ENCODE measurements at places on chromosomes 3 and 15. TPM values are rescaled to one million over a fixed set of nuclear protein-coding genes. Genes with fewer than 3 reads are reported as not detected.
A peak's percentile ranks its signal among the peaks of the same experiment; 100 is the strongest.

DNA sequence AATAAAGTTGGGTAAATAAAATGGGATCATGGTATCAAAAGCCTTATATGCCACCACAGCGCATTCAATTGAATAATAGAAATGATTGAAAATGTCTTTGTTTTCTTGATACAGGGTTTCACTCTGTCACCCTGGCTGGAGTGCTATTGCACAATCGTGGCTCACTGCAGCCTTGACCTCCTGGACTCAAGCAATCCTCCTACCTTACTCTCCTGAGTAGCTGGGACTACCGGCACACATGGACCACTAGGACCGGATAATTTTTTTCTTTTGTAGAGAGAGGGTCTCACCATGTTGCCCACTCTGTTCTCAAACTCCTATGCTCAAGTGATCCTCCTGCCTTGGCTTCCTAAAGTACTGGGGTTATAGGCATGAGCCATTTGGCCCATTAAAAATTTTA is 33.8 kb upstream of the BBX start:
- no peaks in the 10 kb centered on the region for H3K4me1 ChIP-seq
- no peaks in the 10 kb centered on the region for H3K36me3 ChIP-seq
- no peak overlapping the region for H3K27ac ChIP-seq
- H3K27me3 ChIP-seq: no peaks in the 10 kb centered on the region

- H3K4me3 ChIP-seq: no peak overlapping the region
- no peaks in the 10 kb centered on the region for H3K4me1 ChIP-seq
- no peak overlapping the region for H3K27ac ChIP-seq
These were observed 6.8 kb downstream of the ARHGAP31 start for GRCh38 chr3:119300991-119301391.

GRCh38 chr15:71468715-71469114 is 341.6 kb upstream of the NR2E3 start:
- no peak overlapping the region for H3K27ac ChIP-seq
- no peaks in the 10 kb centered on the region for H3K36me3 ChIP-seq
- H3K4me1 ChIP-seq: peaks cover 9% of the 10 kb centered on the region
- no peak for DNase-seq
- H3K4me3 ChIP-seq: no peak overlapping the region

- H3K27ac ChIP-seq: no peak overlapping the region
- no peaks in the 10 kb centered on the region for H3K36me3 ChIP-seq
- no peaks in the 10 kb centered on the region for H3K27me3 ChIP-seq
These were observed 59.7 kb downstream of the RORA start for GRCh38 chr15:61169275-61169903.

GRCh38 chr15:77865701-77866100 is 211.8 kb downstream of the TBC1D2B start:
- H3K27ac ChIP-seq: no peak overlapping the region
- H3K4me1 ChIP-seq: no peaks in the 10 kb centered on the region
- no peaks in the 10 kb centered on the region for H3K36me3 ChIP-seq

GRCh38 chr3:66256806-66257205 is 36.0 kb downstream of the SLC25A26 start:
- H3K36me3 ChIP-seq: no peaks in the 10 kb centered on the region
- DNase-seq: no peak
- no peak overlapping the region for H3K4me3 ChIP-seq
- H3K4me1 ChIP-seq: no peaks in the 10 kb centered on the region
- H3K27ac ChIP-seq: no peak overlapping the region
- H3K27me3 ChIP-seq: no peaks in the 10 kb centered on the region

GRCh38 chr3:124676236-124676635 is 54.0 kb upstream of the UMPS start:
- H3K4me3 ChIP-seq: no peak overlapping the region

GRCh38 chr3:173225351-173225750 is 84.3 kb upstream of the SPATA16 start:
- H3K36me3 ChIP-seq: no peaks in the 10 kb centered on the region
- no peak overlapping the region for H3K27ac ChIP-seq
- DNase-seq: no peak
- no peak overlapping the region for H3K4me3 ChIP-seq

DNA sequence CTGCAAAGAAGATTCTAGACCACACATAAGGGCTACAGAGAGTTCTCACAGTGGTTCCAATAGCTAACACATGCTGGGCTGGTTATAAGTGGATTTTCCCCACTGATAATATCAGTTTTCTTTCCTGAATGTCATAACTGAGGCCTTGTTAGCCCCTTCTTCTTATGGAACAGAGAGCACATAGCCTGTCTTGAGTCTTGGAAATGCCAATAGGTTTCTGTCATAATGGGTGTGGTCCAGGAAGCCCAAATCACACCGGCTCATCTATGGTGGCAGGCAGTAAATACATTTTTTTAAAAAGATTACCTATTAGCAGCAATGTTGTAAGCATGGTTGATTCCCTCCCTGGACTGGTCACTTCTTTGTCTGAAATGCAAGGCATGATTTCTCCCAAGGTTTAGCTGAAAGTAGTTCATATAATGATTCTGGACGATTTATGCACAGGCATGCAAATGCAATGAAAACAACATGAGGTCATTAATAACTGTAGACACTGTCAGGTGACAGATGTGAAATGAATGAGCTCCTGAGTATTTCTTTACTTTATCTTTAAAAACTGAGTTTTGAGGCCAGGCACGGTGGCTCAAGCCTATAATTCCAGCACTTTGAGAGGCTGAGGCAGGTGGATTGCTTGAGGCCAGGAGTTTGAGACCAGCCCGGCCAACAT is 67.2 kb upstream of the ATP2C1 start:
- DNase-seq: no peak
- H3K27ac ChIP-seq: no peak overlapping the region
- H3K4me3 ChIP-seq: no peak overlapping the region

DNA sequence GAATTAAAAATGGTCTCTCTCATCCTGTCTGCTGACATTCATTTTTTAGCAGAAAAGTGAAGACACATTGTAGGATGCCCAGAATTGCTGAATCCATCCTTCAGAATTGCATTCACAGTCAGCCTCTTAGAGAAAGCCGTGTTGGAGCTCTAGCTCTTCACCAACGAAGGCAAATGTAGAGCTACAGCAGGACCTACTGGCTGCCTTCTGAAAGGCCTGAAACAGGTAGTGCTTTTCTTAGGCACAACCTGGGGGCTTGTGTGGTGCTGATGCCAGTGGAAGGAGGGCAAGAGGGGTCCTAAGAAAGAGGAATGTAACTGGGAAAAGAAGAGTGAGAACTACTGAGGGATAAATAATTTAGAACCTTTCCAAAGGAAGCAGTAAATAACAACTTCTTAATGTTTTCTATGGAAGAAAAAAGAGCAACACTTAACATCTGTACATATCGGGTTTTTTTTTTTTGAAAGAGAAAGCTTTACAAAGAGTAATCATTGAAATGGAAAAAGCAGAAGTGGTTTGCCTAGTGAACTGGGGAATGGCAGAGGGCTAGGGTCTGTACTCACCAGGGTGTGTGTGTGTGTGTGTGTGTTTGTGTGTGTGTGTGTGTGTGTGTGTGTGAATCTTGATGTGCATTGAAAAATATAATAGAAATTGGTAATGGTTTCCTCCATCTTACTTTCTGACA is 297.8 kb downstream of the SATB1 start:
- no peaks in the 10 kb centered on the region for H3K27me3 ChIP-seq
- H3K4me3 ChIP-seq: no peak overlapping the region
- H3K4me1 ChIP-seq: no peaks in the 10 kb centered on the region
- no peak overlapping the region for H3K27ac ChIP-seq
- no peak for DNase-seq

DNA sequence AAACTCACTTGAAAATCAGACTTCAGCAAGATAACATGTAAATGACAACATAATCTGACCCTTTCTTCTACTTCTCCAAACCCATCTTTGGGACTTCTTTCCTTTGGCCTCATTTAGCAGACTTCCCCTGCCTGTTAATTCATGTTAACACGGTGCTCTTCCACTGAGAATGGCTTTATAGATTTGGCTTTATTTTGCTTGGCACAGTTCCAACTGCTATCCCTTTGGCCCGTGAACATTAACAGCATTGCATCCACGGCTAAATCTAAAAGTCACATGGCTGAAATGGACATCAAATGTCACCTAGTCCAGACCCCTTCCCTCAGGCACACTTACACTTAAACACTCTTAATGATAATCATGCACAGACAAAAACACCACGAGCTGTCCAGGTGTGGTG is 3.8 kb downstream of the ZMAT3 start:
- no peak for DNase-seq
- H3K4me3 ChIP-seq: no peak overlapping the region
- H3K27me3 ChIP-seq: no peaks in the 10 kb centered on the region
- H3K36me3 ChIP-seq: no peaks in the 10 kb centered on the region

- no peak for DNase-seq
- no peak overlapping the region for H3K27ac ChIP-seq
- H3K4me3 ChIP-seq: no peak overlapping the region
- no peaks in the 10 kb centered on the region for H3K27me3 ChIP-seq
These were observed 123.3 kb downstream of the ALCAM start for GRCh38 chr3:105490045-105490444.

- DNase-seq: no peak
- no peak overlapping the region for H3K4me3 ChIP-seq
These were observed 25.6 kb downstream of the KNG1 start for GRCh38 chr3:186742618-186743380.

GRCh38 chr3:117537949-117538348 is 828.4 kb downstream of the TUSC7 start:
- H3K27me3 ChIP-seq: no peaks in the 10 kb centered on the region
- H3K36me3 ChIP-seq: no peaks in the 10 kb centered on the region
- H3K4me1 ChIP-seq: no peaks in the 10 kb centered on the region
- DNase-seq: no peak

DNA sequence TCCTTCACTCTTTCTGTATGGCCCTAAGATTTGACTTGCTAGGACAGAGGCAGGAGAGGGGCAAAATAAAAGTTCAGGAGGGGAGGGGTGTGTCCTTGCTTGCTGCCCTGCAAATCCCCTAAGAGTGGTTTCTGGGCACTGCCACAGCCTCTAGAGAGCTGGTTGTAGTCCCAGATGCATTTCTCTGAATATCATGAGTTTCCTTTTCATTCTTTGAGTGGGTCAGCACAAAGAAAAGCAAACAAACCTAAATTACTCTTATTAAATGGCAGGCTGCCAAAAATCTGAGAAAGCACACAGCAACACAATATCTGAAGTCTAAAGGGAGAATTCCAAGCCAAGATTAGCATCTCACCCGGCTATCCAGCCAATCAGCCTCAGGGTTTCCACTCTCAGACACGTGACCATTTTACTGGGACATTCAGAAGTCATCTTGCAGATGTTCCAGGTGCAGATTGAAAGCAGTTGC is 919.3 kb downstream of the TUSC7 start:
- no peaks in the 10 kb centered on the region for H3K4me1 ChIP-seq
- H3K27me3 ChIP-seq: no peaks in the 10 kb centered on the region
- DNase-seq: no peak
- H3K4me3 ChIP-seq: no peak overlapping the region

- no peaks in the 10 kb centered on the region for H3K4me1 ChIP-seq
- no peak for DNase-seq
- H3K27ac ChIP-seq: no peak overlapping the region
- peaks cover 50% of the 10 kb centered on the region for H3K36me3 ChIP-seq
- no peaks in the 10 kb centered on the region for H3K27me3 ChIP-seq
These were observed 43.4 kb downstream of the ARMC8 start for GRCh38 chr3:138230525-138230924.

GRCh38 chr3:37753428-37753827 is 108.3 kb upstream of the CTDSPL start:
- no peaks in the 10 kb centered on the region for H3K27me3 ChIP-seq
- peaks cover 6% of the 10 kb centered on the region for H3K4me1 ChIP-seq
- DNase-seq: no peak
- no peaks in the 10 kb centered on the region for H3K36me3 ChIP-seq
- no peak overlapping the region for H3K4me3 ChIP-seq

DNA sequence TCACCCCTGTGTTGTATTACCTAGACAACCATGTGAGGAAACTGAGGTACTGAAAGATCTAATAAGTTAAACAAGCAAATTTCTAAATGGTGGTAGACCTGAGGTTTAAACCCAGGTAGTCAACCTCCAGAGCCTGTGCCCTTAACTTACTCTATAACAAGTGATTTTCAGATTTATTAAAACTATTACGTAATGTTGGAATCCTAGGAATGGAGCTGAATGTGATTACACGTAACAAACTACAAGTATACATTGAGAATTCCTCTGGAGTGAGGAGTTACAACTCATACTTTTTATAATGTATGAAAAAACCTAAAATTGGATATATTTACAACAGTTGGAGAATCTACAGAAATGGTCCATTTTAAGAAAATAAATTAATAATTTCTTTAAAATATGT is 18.0 kb downstream of the FAM98B start:
- no peaks in the 10 kb centered on the region for H3K27me3 ChIP-seq
- no peak overlapping the region for H3K4me3 ChIP-seq
- H3K4me1 ChIP-seq: no peaks in the 10 kb centered on the region
- no peak for DNase-seq

DNA sequence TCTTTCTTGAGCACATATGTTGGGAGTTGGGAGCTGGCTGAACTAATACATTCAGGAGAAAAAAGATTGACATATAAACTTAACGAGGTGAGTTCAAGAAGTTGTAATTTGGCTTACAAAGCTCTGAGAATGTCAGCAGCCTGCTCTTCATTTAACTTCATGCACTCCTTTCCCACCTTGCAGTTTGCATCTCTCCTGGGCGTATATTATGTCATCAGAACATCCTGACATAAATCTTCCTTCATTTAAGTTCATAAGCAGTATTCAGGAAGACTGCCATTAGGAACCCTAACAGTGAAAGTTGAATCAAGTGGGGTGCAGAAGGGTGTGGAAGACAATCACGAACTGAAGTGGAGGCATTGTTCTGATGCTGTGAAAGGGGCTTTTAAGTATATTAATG is 288.1 kb downstream of the ARPP21 start:
- H3K27me3 ChIP-seq: no peaks in the 10 kb centered on the region
- H3K4me3 ChIP-seq: no peak overlapping the region
- H3K4me1 ChIP-seq: no peaks in the 10 kb centered on the region
- no peaks in the 10 kb centered on the region for H3K36me3 ChIP-seq
- DNase-seq: no peak

DNA sequence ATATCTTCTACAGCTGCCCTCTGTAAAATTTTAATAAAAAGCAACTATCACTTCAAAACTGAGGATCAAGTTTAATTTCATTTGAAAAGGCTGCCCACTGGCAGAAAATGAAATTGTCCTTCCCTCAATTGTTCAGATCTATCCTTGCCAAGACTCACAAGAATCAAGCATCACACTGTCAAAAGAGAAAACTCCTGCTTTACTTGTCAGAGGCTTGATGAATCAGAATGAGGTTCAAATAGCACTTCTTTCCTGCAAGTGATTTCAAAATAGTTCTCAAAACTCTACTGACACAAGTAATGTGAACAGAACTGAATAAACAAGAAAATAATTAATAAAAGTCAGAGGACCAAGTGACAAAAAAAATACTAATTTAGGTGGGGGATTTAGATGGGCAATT is 70.6 kb downstream of the GOLIM4 start:
- H3K27ac ChIP-seq: peak overlapping the region; percentile 33
- no peaks in the 10 kb centered on the region for H3K27me3 ChIP-seq
- no peaks in the 10 kb centered on the region for H3K36me3 ChIP-seq
- no peak overlapping the region for H3K4me3 ChIP-seq

The ARGFX gene
- total RNA-seq: not detected

The PTH1R gene
- 96.3 TPM for total RNA-seq

The CX3CR1 gene
- total RNA-seq: 1.7 TPM

The FAM107A gene
- 4.8 TPM for total RNA-seq

The PPM1L gene
- 53.6 TPM for total RNA-seq

The IMPG2 gene
- total RNA-seq: 0.35 TPM

The NDN gene
- total RNA-seq: 83.1 TPM

The CFAP100 gene
- total RNA-seq: not detected

The COL6A5 gene
- total RNA-seq: not detected

The CHDH gene
- total RNA-seq: 11.6 TPM

The NR1I2 gene
- total RNA-seq: not detected

The GRM2 gene
- 0.04 TPM for total RNA-seq

The CLDN16 gene
- 0.49 TPM for total RNA-seq

The KCNH8 gene
- total RNA-seq: 0.72 TPM

Measured in adrenal gland (tissue), 19 donors.